ENCODE measurements at places on chromosomes 5 and 9.

- DNase-seq = no peak
Measured at GRCh38 chr5:2680979-2681378, 70.5 kb downstream of the IRX2 start.

GRCh38 chr9:89048616-89049015 lies 57.3 kb downstream of the S1PR3 start:
- DNase-seq = no peak

GRCh38 chr9:123445981-123446610 lies 90.1 kb downstream of the CRB2 start:
- DNase-seq = no peak

DNA sequence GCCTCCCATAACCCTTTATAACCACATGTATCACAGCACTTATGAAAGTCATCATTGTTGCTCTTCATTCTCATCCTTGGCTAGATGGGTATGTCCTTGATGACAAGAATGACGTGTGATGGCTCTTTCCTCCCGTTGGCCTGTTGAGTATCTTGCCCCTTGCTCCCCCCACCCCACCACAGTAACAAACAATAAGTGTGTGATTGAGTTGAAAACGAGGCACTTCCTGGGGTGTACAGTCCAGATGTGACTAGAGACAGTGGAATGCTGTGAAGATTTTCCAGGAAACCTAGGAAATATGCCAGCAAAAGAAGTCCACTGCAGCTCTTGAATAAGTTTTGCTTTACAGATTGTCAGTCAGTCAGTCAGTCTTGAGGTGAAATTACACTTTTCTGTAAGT lies 262.5 kb downstream of the ELAVL2 start:
- DNase-seq = no peak

DNA sequence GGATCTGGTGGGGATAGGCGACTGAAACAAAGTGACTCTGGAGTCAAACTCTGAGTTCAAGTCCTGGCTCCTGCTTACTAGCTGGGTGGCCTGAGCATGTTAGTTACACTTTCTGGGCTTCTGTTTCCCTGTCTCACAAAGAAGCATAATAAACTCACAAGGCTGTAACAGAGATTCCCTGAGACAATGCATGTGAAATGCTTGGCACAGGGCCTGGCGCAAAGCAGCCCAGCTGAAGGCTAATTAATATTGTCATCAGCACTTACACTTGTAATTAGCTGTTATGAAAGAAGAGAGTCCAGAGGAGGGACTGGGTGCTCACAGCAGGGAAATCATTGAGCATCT lies 64.1 kb upstream of the SPOCK1 start:
- no peak for DNase-seq

- DNase-seq = no peak
Measured at GRCh38 chr9:79812507-79813257, 240.9 kb downstream of the TLE4 start.

DNA sequence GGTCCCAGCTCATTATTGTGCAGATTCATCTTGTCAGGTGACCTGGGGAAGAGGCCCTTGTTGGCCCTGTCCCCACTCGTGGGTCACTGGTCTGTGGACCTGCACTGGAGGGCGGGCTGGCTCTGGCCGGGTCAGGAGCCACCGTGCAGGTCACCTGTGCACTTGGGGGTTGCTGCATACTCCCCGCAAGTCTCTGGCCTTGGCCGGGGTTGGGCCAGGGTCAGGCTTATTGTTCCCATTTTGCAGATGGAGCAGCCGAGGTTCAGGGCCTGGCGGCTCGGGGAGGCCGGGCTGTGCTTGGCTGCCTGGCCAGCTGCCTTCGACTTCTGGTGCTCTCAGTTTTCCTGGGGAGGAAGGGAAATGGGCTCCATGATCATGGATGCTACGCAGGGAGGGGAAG lies 108.3 kb upstream of the FCN2 start:
- no peak for DNase-seq

- DNase-seq = no peak
Measured at GRCh38 chr9:32671333-32671732, 35.9 kb upstream of the TAF1L start.

GRCh38 chr5:13478831-13479465 lies 465.5 kb downstream of the DNAH5 start:
- DNase-seq = no peak

DNA sequence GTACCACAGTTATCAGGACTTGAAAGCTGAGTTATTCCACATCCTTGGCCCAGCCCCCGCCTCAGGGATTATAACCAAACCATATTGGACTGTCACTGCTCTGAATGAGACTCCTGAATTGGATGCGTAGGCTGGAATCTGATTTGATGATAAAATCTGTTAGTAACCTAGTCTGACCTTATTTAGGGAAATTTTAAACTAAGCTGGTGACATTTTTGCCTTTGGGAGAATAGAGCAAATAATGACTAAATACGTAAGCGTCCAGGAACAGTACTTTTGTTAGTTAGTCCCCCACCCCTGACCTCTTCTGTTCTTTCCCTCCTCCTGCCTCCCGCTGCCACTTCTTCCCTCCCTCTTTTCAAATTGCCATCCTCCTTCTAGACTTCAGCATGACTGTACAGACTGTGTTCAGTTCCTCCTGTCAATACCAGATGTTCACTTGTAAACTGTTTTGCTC lies 92.6 kb downstream of the TLE4 start:
- no peak for DNase-seq

DNA sequence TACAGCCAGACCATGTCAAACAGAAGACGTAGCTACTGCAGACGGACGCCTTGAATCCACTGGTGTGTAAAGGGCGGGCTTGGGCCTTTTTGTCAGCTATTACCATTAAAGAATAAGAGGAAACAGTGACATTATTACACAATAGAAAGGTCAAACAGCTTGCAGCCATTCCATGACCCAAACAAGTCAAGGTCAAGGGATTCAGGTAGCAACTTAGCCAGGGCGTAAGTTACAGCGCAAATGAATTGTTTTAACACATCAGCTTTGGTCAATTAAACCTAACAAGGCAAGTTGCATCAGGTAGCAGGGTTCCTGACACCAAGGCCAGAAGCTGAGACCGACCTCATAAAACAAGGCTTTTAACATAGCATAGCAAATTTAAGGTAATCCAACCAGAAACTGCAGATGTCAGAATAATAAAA lies 15.3 kb downstream of the NFIB start:
- DNase-seq = no peak

- DNase-seq = no peak
Measured at GRCh38 chr5:148831590-148832565, 5.5 kb downstream of the ADRB2 start.

Data from stimulated activated CD8-positive, alpha-beta memory T cell treated with anti-CD3 and anti-CD28 coated beads, Interleukin-12 subunit alpha, Interleukin-12 subunit beta, amount 100 ng/mL, for 4 hours (primary cell).